ENCODE measurements at places on chromosomes 13 and 19. TPM values are rescaled to one million over a fixed set of nuclear protein-coding genes. Genes with fewer than 3 reads are reported as not detected.

DNA sequence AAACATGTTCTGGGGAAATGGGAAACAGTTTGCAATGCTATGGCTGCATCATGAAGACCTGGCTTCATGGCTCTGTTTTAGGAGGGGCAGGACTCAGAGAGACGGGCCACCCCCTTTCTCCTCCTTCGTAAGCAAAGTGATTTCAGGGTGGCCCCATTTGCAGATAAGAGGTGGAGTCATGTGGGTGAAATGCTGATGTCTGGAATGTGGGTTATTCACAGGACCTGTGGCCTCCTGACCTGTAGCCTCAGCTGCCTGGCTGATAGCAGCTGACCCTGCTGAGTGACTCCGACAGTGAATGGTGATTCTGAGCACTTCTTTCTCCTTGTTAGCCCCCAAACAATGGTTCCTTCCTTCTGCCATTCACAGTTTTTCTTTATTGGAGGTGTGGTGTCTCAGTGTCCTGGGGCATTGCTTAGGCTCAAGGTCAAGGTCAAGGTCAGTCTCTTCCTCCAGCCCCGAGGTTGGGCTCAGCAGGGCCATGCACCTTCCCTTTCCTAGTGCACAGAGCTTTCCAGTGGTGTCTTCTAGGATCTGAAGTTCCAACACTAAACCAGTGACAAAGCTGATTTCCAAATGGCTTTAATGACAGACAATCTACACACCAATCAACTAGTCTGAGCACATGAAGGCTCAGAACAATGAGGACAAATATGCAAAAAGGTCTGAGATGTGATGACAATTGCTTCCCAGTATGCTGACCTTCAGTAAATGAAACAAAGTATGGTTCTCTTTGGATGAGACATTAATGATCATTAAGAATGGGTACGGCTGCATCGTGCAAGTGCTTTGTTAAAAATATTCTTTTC, 49.6 kb upstream of the ANKRD10 start:
- DNase-seq: no peak

GRCh38 chr13:112910016-112910415, 59.0 kb upstream of the MCF2L start:
- no peak for DNase-seq

DNA sequence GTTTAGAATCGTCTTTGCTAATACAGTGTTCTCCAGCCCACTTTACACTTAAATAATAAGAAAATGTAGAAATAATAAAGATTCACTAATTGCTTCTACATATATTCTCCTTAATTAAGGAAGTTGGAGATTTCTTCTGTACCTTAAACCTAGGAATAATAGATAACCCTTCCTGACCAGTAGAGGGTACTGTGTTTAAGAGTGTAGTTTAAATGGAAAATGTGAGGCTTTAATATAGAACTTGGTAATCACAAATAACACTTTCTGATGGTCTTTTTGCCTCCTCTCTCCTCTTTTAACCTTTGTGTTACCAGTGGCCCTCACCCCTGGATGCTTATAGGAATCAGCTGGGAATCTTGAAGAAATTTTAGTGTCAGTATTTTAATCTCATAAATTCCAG, 20.7 kb downstream of the POMP start:
- DNase-seq: no peak

DNA sequence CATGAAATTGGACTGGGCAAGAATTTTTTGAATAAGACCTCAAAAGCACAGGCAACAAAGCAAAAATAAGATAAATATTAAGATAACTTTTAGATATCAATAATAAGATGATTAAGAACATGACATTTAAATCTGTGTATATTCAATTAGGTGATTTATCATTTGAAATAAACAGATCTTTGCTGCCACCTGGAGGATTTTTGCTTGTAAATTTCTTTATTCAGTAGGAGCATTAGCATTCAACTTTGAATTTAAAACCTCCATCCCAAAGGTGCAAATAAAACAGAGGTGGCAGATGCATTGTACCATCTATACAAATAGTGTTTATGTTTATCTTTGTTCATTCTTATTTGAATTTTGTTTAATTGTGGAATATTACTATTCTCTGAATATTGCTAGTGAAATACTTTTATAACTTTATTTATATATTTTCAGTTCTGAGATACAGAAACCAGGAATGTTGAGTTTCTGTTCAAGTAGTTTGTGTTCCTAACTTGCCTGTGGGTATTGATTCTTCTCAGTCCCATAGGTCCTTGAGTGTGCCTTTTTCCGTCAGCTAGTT, 20.9 kb downstream of the COG6 start:
- no peak for DNase-seq

DNA sequence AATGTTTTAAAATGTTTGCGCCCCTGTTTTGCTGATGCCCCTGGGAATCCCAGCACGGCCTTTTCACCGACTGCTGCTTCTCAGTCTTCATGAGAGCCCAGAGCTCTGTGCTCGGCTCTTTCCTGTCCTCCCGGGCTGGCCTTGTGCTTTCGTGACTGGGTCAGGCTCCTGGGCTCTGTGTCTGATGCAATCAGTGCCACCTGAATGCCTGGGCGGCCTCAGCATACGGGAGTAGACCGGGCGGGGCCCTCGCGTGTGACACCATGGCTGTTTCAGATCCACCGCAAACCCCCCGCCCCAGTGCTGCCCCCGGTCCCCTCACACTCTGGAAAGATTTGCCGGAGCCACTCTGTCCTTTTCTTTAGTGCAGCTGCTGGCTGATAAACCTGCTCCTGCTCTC, 21.4 kb downstream of the PABPC3 start:
- DNase-seq: no peak

GRCh38 chr19:54191011-54191810, at the start of gene TSEN34:
TSS of gene TSEN34 (plus strand) at chr19:54191308. CDS start at chr19:54191365, 57 bp downstream.
- DNase-seq: peak; percentile 95

GRCh38 chr13:80296638-80297037, 44.3 kb downstream of the SPRY2 start:
- no peak for DNase-seq

GRCh38 chr19:22617614-22618320, 16.4 kb upstream of the ZNF492 start:
- peak; percentile 80 for DNase-seq

DNA sequence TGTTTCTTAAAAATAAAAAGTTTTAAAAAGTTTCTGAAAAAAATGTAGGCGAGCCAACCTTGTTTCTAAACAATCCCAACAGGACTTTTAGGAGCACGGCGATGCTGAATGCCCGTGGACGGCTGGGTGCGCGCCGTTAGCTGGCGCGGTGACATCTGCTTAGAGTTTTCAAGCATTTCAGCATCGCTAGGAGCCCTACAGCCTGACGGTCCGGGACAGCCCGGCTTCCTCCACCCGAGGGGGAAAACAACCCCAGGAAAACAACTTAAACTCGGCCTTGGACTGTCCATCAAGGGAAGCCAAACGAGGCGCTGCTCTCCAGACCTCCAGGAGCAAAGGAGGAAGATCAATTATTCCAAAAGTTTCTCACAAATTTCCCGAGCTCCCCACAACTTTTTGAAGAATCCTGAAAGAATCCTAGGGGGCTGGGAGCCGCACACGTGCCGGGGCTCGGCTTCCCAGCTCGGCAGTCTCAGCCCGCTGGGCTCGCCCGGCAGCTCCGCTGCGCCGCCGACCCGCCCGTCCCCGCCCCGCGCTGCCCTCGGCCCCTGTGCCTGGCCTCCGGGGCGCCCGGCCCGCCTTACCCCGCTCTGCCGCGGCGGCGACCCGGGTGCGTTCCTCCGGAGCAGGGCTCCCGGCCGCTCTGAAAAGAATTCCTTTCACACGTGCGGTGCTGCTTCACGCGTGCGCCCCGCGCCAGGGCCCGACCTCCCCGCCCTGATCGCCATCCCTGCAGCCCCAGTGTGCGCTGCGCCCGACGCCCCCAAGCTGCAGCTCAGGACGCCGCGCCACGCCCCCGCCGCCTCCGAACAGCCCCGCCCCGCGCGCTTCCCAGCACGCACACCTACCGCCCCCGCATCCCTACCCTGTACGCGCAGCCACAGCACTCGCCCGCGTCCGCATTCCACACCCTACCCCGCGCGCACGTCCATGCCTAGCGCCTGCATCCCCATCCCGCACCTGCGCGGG, at the start of gene GJA3:
Gene GJA3 (minus strand): TSS at position 747 of the 969 bp plus-strand sequence. CDS start 17,764 bp downstream, outside the sequence.
- DNase-seq: no peak

DNA sequence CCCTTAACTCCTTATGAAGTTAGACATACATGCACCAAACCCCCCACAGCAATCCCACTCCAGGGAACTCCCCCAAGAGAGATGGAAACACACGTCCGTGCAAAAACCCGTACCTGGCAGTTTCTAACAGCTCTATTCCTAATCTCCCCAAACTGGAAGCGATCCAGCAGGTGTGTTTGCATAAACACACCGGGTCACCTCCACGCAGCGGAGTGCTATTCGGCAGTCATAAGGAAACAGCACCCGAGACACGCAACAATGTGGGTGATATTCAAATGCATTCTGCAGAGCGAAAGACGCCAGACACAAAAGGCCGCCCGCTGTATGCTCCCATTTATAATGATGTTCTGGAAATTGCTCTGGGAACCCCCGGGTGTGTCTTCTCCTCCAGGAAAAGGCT, 6.8 kb upstream of the ZNRF4 start:
- no peak for DNase-seq

DNA sequence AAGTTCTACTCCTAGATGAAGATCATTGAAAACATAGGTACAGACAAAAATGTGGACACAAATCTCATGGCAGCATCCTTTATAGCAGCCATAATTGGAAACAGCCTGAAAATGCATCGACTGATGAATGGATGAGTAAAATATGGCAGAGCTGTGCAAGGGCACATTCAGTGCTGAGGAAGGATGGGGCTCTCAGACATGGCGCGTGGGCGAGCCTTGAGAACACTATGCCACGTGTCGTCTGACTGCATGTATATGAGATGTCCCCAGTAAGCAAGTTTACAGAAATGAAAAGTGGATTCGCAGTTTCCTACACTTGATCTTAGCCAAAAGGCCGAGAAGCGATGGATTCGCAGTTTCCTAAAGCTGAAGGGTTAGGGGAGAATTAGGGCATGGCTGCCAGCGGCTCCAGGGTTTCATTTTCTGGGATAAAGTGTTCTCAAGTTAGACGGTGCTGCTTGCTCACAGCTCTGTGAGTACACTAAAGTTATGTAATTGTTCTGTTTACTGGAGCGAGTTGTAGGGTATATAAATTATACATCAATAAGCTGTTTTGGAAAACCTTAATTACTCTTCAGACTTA, 78.0 kb downstream of the RAB20 start:
- no peak for DNase-seq

DNA sequence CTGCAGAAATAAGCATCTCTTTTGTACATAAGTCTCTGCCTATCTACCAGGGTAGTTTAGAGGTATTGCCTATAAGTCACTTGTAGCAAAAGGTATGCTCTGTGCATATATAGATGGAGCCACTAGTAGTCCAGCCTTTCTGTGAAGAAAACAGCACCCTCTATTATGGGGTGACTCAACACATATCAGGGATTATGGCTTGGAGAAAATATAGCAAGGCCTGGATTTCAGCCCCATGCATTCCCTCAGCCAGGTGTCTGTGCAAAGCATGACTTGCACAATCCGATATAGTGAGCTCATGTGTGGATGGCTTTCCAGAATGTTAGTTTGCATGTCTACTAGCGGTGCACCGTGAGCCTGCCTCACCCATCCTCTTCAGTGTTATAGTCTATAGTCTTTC, 13.4 kb upstream of the NALCN start:
- no peak for DNase-seq

DNA sequence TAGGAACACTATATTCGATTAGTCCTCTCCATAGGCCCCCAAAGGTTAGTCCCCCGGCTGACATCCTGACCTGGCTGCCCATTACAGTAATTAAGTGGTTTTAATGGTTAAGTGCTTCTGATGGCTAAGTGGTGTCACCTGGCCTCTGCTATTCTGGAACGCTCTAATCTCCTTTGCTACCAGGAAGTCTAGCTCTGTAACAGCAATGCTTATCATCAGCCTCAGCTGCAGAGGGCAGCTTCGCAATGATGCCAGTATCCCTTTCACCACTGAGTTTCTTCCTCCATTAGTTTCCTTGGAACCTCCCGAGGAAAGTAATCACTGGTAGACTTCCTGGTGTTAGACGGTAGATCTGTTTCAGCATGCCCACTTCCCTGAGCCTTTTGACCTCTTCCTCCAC, 8.6 kb upstream of the RNF6 start:
- DNase-seq: no peak

- no peak for DNase-seq
Measured at GRCh38 chr13:98176777-98177608, at the start of gene RNF113B. TSS of gene RNF113B (minus strand) at chr13:98177269. CDS start at chr13:98177236, 33 bp downstream.

- DNase-seq: no peak
Measured at GRCh38 chr19:39126312-39127187, 964 bp downstream of the PAK4 start.

- no peak for DNase-seq
Measured at GRCh38 chr19:47610902-47611301, 2.0 kb downstream of the BICRA start.

GRCh38 chr13:28093881-28094280, 6.5 kb downstream of the FLT3 start:
- DNase-seq: no peak

DNA sequence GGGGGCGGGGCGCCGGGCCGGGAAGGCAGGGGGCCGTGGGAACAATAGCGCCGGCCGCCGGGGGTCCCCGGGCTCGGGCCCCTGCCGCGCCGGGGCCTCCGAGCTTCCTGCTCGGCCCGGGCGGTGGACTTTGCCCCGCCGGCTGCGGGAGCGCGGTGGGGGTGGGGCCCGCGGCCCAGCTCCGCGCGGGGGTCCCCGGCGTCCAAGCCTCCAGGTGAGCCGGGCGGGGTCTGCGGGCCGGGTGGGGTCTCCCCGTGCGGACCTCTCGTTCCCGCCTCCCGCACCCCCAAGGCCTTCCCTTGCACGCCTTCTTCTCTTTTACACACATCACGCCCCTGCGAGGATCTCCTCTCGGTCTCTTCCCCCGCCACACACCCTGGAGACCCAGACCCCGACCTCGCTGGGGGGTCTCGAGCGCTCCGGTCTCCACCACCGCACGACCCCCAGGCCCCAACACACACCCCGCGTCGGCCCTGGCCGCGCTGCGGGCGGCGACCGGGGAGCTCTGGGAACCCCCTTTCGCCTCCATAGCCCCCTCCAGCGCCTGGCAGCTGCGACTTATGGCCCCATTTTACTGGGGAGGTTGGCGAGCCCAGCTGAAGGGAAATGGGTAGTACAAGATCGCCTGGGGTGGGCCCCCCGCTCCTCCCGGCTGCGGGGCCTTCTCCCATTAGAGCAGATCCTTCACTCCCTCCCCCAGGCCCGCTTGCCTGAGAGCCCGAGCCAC, 711 bp downstream of the CAMSAP3 start:
- DNase-seq: no peak

The CCNA1 gene
- total RNA-seq: not detected

The DHDH gene
- total RNA-seq: 0.67 TPM

The KLC3 gene
- 0.21 TPM for total RNA-seq

The PEX11G gene
- total RNA-seq: 2.1 TPM

The DACH1 gene
- 0.34 TPM for total RNA-seq

The ZNF724 gene
- 3.2 TPM for total RNA-seq

The CEACAM20 gene
- not detected for total RNA-seq

The MIA gene
- 2.0 TPM for total RNA-seq

The NCAN gene
- not detected for total RNA-seq
